Breast epithelium (tissue), 4 donors: ENCODE measurements at places on chromosomes 3 and 15. TPM values are rescaled to one million over a fixed set of nuclear protein-coding genes. Genes with fewer than 3 reads are reported as not detected.

DNA sequence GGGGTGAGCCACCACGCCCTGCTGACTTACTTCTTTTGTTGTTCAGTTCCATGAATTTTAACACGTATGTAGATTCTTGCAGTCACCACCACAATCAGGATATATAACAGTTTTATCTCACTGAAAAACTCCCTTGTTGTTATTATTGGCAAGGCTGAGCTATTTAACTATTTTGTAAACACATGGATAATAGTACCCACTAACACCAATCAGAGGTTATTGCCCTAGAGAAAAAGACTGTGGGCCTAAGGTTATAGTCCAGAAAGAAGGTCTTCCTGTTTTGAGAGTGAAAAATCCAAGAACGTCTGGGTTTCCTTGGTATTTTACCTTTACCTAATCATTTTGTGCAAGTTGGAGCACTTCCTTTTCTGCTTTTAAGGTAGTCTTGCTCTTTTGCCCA lies 9.5 kb downstream of the ZWILCH start:
- no peak overlapping the region for H3K4me3 ChIP-seq
- no peaks in the 10 kb centered on the region for H3K36me3 ChIP-seq
- H3K27me3 ChIP-seq = no peaks in the 10 kb centered on the region
- no peak overlapping the region for H3K27ac ChIP-seq
- no peak for DNase-seq
- H3K4me1 ChIP-seq = no peaks in the 10 kb centered on the region

GRCh38 chr15:38560456-38560926 lies 4.1 kb downstream of the RASGRP1 start:
- H3K27me3 ChIP-seq = no peaks in the 10 kb centered on the region
- no peak overlapping the region for H3K4me3 ChIP-seq
- H3K36me3 ChIP-seq = no peaks in the 10 kb centered on the region
- no peaks in the 10 kb centered on the region for H3K4me1 ChIP-seq

Gene PIERCE2
- 1.6 TPM for total RNA-seq

DNA sequence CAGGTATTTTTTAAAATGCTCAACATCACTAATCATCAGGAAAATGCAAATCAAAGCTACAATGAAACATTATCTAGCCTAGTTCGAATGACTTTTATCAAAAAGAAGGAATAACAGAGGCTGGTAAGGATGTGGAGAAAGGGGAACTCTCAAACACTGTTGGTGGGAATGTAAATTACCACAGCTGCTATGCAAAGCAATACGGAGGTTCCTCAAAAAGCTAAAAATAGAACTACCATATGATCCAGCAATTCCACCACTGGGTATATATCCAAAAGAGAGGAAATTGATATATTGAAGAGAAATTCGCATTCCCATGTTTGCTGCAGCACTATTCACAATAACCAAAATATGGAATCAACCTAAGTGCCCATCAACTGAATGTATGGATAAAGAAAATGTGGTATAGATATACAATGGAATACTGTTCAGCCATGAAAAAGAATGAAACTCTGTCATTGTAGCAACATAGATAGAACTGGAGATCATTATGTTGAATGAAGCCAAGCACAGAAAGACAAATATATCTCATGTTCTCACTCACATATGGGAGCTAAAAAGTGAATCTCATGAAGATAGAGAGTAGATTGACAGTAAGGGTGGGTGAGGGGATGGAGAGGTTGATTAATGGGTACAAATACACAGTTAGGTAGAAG lies 19.7 kb upstream of the CLN6 start:
- no peak overlapping the region for H3K4me3 ChIP-seq
- no peaks in the 10 kb centered on the region for H3K4me1 ChIP-seq
- H3K27me3 ChIP-seq = no peaks in the 10 kb centered on the region
- no peaks in the 10 kb centered on the region for H3K36me3 ChIP-seq

Gene CCDC39
- 0.33 TPM for total RNA-seq

Gene GPR149
- total RNA-seq = not detected

Gene CSPG4
- total RNA-seq = 42.9 TPM

GRCh38 chr3:194231929-194232832 lies 96.2 kb downstream of the HES1 start:
- no peak overlapping the region for H3K4me3 ChIP-seq
- H3K27me3 ChIP-seq = no peaks in the 10 kb centered on the region
- H3K27ac ChIP-seq = no peak overlapping the region
- no peaks in the 10 kb centered on the region for H3K4me1 ChIP-seq
- no peaks in the 10 kb centered on the region for H3K36me3 ChIP-seq
- DNase-seq = no peak

Gene WNT7A
- total RNA-seq = not detected

GRCh38 chr3:114691871-114692270 lies 398.0 kb downstream of the TIGIT start:
- peaks cover 4% of the 10 kb centered on the region for H3K36me3 ChIP-seq
- H3K27me3 ChIP-seq = no peaks in the 10 kb centered on the region
- H3K4me3 ChIP-seq = no peak overlapping the region
- H3K27ac ChIP-seq = no peak overlapping the region
- H3K4me1 ChIP-seq = no peaks in the 10 kb centered on the region
- no peak for DNase-seq

Gene KLHL40
- not detected for total RNA-seq

GRCh38 chr3:16784973-16785372 lies 99.8 kb upstream of the PLCL2 start:
- H3K27me3 ChIP-seq = no peaks in the 10 kb centered on the region
- no peaks in the 10 kb centered on the region for H3K4me1 ChIP-seq
- DNase-seq = no peak
- no peak overlapping the region for H3K4me3 ChIP-seq
- no peak overlapping the region for H3K27ac ChIP-seq
- no peaks in the 10 kb centered on the region for H3K36me3 ChIP-seq

DNA sequence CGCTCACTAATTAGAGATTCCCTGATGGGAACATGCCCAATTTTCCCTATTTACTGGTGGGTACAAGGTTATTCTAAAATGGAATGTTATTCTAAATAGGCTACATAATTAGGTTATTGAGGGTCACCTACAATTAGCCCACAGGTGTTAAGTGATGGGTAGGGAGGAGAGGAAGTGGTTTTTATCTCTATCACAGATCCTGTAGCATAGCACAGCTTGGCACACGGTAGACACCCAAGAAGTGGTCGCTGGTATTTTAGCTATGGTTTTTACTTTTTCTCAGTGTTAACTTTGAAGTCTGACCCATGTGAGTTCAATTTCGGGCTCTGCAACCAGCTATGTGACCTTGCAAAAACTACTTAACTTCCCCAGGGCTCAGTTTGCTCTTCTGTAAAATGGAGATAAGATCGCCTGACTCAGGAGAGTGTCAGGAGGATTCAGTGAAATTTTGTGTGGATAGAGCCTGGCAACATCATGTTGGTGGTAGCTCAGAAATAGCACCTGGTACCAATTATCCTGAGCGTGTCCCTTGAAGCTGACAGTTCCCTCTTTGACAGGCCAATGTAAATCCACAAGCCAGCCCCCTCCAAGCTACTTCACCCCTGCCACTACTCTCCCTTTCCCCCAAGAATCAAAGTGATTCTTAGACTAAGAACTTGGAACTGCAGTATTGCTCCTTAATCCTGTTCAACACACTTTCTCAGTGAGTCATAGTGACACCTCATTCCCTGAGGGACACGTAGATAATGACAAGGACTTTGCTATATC lies 8.7 kb upstream of the LMCD1 start:
- H3K27me3 ChIP-seq = no peaks in the 10 kb centered on the region
- no peaks in the 10 kb centered on the region for H3K36me3 ChIP-seq
- no peak overlapping the region for H3K27ac ChIP-seq
- DNase-seq = no peak
